ENCODE measurements at places on chromosomes 1 and 21.

- no peak for DNase-seq
Measured at GRCh38 chr1:221118176-221118937, 239.1 kb downstream of the HLX start.

DNA sequence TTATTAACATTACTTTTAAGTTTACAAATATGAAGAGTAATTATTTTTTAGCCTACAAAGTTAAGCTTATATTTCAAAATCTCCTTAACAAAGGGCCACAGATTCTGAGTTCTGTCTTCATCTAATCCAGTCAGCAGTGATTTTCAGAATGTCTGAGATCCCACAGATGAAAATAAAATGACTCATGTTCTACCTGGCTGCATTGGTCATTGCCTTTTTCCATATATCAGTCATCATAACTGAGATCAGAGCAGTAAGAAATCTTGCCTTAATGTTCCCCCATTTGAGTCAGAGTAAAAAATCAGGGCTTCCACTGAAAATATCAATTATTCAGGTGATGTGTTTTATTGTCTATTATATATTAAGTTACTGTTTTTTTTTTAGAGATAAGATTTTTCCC lies 416.1 kb downstream of the MRPL39 start:
- no peak for DNase-seq

DNA sequence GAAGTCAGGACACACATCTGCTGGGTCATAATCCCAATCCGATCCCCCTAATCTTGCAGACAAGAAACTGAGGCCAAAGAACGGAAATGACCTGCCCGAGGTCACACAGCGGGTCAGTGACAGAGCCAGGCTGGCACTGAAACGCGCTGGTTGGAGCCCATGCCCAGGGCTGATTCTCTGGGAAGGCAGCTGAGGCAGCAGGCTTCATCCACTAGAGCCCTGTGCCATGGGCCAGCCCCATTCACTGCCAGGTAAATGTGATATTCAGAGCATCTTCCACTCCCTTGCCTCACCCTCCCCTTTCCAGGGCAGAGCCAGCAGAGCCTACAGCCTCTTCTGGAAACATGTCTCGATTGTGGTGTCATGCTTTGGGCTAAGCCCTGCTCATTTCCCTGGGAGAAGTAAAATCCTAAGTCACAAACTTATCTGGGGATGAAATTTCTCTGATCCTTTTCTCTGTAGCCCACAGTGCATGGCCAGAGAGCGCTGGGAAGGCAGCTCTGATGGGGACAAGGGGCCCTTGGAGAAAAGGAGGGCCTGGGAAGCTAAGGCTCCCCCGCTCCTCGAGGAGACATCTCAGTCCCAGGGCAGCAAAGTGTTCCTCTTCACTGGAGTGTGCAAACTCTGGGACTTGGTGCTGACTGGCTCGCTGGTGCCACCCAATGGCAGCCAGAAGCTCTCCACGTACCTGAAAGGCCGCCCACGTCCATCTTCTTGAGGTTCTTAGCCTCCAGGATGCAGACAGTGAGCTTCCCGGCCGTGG lies 110.4 kb downstream of the SYT2 start:
- no peak for DNase-seq

GRCh38 chr1:9397997-9398526 lies 105.4 kb downstream of the SPSB1 start:
- no peak for DNase-seq

GRCh38 chr1:8858888-8859706 lies 19.4 kb downstream of the ENO1 start:
- peak; percentile 23 for DNase-seq

- no peak for DNase-seq
Measured at GRCh38 chr1:99445486-99445885, 181.2 kb downstream of the PLPPR4 start.

GRCh38 chr1:116765962-116766361 lies 11.7 kb downstream of the CD2 start:
- DNase-seq: no peak

GRCh38 chr1:174110053-174110452 lies 49.3 kb upstream of the RABGAP1L start:
- DNase-seq: no peak

DNA sequence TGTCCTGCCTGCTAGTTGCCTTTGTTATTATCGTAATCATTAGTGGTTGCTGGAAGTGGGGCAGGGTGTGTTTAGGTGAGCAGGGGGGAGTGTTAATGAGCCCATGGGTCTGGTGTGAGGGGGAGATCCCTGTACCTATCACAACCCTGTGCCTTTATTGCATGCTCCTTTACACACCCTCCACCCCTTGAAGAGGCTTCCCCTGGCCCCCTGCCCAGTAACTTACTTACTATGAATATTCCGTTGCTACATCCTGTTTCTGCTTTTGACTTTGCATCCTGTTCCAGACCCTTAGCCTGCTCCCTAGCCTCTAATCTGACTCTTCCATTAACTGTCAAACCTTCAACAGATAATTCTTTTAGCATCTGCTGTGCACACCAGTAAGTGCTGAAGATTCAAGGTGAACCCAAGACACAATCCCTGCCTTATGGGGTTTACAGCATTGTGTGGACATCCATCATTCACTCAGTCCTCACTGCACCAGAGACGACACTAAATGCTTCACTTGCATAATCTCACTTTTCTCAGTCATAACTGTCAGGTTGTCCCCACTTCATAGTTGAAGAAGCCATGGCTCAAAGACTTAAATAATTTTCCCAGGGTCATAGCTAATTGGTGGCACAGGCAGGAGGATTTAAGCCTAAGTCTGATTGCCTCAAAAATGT lies 47.9 kb downstream of the CDC7 start:
- no peak for DNase-seq

DNA sequence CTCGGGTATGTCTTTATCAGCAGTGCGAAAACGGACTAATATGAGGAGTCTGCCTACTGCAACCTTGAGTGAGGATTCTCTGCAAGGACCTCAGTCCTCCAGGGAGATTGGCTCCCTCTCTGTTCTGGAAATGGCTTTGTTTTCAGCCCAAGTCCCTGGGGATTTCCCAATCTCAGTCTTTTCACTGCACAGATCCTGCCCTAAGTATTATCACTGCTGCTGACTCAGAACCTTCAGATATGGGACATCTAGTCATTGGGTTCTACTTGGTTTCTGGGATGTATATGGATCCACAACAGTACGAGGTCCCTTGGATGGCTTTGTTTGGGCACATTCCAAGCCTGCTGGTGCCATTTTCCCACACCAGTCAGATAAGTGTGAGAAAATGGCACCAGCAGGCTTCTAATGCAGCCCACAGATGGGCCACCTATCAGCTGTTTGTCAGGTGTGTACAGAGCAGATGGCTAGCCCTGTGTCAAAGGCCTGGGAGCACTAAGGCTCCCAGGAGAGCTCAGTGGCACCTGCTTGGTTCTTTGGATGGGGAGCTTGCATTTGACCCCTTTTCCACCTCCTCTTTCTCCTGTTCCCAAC lies 27.4 kb downstream of the ELF3 start:
- no peak for DNase-seq

- no peak for DNase-seq
Measured at GRCh38 chr1:48526008-48526710, 54.2 kb upstream of the SPATA6 start.

DNA sequence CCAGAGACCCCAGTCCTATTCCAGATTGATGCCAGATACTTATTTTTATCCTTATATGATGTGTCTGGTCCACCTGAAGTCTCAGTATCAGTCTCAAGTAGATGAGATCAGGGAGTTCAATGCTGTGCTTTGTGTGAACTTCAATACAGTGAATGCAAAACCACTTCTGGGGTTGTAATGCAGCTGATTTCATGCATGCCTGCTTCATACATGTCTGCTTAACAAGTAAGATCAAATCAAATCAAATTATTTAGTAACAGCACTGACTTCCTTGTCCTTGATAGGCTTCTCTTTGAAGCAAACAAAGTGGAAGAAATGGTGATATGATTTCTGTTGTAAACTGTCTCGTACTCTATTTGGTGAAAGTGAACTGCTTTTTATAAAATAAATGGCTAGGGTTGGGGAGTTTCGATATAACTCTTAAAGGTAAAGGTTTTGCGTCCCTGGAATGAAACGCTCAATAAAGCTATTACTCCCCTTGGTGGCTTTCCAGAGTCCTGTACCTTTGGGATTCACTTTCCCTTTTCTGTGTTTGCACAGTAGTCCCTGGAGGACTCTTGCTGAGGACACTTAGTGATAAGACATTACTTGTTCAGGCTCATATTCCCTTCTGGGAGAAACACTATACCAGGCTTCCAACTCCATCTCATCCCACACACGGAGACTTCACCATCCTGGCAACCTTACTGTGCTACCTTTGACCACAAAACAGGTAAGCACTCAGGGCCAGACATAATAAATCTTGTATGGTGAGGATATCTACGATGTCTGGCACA lies 59.3 kb downstream of the FH start:
- no peak for DNase-seq

GRCh38 chr1:64497088-64497883 lies 27.4 kb downstream of the CACHD1 start:
- DNase-seq: no peak

DNA sequence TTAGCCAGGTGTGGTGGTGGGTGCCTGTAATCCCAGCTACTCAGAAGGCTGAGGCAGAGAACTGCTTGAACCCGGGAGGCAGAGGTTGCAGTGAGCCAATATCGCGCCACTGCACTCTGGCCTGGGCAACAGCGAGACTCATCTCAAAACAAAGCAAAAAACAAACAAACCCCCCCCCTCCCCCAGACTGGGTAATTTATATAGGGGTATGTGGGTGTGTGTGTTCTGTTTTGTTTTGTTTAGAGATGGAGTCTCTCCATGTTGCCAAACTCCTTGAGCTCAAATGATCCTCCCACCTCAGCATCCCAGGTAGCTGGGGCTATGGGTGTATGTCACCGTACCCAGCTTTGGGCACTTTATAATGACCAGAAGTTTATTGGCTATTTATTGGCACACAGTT lies 73.6 kb downstream of the SLC27A3 start:
- DNase-seq: peak; percentile 34

DNA sequence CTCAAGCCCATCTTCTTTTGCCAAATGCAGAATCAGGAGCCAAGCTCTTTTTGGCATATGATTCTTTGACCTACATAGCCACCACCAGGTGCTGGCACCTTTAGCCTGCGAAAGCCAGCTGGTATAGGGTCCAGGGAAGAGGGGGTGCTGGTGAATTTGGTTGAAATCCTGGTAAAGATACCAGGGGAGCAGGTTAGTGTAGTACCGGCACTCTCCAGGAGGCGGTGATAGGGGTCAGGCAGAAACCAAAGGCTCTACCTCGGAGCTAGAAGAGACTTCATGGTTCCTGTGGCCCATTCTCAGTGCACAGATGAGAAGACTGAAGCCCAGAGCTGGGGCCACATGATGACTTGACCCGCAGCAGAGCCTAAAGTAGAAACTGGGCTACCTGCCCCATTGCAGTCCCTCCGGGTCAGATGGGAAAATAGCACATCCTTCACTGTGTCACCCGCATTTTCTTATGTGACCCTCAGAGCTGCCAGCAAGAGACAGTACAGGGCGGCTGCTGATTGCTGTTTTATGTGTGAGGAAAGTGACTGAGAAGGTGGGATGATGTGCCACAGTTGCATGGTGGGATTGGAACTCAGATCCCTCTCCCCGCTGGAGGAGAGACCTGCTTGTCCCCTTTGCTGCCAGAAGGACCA lies 36.0 kb upstream of the IL19 start:
- peak; percentile 71 for DNase-seq

DNA sequence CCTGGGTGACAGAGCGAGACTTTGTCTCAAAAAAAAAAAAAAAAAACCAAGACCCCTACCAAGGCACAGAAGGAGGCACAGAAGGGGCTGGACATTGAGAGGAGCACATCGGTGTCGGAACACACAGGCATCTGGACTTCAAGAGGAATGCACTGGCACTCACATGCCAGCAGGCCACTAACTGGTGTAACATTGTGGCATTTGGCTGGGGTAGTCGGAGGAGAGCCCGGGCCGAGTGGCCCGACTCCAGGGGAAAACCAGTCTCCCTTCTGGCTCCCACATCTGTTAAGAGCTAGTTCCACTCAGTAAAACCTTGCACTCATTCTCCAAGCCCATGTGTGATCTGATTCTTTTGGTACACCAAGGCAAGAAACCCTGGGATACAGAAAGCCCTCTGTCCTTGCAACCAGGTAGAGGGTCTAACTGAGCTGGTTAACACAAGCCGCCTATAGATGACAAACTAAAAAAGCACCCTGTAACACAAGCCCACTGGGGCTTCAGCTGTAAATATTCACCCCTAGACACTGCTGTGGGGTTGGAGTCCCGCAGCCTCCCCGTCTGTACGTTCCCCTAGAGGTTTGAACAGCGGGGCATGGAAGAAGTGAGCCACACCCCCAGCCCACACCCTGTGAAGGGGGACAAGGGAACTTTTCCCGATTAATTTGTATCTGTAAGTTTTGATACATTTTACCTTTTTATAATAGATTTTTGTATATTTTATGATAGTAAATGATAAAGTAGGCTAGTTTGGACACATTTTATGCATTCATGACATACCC lies 17.2 kb upstream of the AKIRIN1 start:
- no peak for DNase-seq

GRCh38 chr1:20486457-20487235 lies 636 bp upstream of the CAMK2N1 start:
- DNase-seq: no peak

DNA sequence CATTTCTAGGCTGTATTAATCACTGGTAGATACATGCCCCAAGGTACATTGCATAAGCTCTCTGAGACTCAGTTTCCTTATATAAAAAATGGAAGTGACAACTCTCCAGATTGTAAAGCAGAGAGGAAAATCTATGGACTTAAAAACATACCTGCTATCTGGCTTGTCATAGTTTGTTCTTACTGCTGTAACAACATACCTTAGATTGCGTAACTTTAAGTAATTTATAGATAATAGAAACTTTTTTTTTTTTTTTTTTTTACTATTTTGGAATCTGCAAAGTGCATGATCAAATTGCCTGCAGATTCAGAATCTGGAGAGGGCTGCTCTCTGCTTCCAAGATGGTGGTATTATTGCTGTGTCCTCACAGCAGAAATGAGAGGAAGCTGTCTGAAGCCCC lies 827.7 kb upstream of the BRINP3 start:
- no peak for DNase-seq

GRCh38 chr1:160708118-160708517 lies 3.5 kb downstream of the CD48 start:
- DNase-seq: no peak

DNA sequence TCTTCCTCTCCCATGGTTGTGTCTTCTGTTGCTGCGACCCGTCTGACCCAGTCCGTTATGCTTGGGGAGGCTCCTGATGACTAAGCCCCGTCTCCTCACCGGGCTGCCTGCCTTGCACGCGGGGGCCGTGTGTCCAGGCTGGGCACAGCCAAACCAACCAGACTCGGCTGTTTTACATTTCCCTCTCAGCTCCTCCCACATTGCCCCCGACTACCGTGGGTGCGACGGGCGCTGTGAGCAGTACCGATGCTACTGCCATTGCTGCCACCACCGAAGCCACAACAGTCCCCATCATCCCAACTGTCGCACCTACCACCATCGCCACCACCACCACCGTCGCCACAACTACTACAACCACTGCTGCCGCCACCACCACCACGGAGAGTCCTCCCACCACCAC lies 46.0 kb upstream of the CNTN2 start:
- DNase-seq: no peak

DNA sequence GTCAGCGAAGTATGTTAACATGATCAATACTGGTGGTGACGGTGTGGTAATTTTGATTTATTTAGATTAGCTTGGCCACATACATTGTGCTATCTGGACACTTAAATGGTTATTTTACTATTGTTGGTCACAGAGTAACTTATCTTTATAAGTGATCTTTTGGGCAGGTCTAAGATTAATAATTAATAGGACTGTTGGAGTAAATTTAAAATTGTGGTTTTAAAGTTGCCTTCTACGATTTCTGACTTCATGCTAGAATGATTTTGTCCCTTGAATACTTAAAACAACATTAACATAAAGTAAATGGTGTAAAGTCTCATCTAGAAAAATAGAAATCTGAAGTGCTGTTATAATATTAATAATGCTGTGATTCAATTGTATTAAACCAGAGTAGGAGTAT lies 14.7 kb downstream of the SRRM1 start:
- DNase-seq: no peak

Measured in stimulated activated naive CD4-positive, alpha-beta T cell treated with Interleukin-2 at 50 U/mL for 16 hours (primary cell).